ENCODE measurements at places on chromosomes 1 and 21. TPM values are rescaled to one million over a fixed set of nuclear protein-coding genes. Genes with fewer than 3 reads are reported as not detected.
A peak's percentile ranks its signal among the peaks of the same experiment; 100 is the strongest.

GRCh38 chr1:110225212-110225611, 15.1 kb downstream of the KCNC4 start:
- no peak for DNase-seq

GRCh38 chr1:212024469-212025149, 10.7 kb downstream of the INTS7 start:
- DNase-seq, result no peak

DNA sequence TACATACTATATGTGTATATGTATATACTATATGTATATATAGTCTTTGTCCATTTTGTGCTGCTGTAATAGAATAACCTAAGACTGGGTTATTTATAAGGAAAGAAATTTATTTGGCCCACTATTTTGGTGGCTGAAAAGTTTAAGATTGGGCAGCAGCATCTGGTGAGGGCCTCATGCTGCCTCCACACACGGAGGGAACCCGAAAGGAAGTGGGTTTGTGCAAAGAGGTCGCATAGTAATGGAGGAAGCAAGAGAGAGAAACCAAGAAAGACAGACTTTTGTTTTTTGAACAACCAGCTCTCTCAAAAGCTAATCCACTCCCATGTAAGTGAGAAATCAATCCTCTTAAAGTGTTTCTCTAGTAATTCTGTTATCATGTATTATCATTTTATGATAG, 1147.3 kb downstream of the NCAM2 start:
- no peak for DNase-seq

GRCh38 chr1:39952359-39953110, 2.4 kb upstream of the MFSD2A start:
- DNase-seq, result no peak

- no peak for DNase-seq
Observed at GRCh38 chr1:91912266-91912665, 26.3 kb upstream of the TGFBR3 start.

DNA sequence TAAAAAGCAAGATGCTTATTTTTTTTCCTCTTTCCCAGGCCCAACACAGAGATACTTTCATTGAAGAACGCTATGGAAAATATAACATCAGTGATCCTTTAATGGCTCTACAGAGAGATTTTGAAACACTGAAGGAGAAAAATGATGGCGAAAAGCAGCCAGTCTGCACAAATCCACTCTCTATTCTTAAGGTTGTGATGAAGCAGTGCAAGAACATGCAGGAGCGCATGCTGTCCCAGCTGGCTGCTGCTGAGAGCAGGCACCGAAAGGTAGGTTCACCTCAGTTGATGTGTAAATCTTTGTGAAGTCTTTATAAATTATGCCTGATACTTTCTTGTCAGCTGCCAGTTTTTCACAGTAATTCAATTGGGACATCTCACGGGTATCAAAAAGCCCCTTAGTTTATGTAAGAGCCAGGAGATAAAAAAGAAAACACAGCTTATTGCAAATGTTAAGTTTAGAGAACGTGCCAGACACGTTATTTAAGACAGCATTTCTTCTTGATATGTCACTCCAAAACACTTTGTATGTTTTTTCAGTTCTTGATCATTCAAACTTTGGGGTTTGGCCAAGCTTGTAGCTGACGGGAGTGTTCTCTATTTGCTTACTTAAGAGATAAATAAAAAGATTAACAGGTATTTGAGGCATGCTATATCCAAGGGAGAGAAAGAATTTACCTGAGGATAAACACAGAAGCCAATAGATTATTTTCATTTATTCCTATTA, 53.1 kb downstream of the CTTNBP2NL start:
- no peak for DNase-seq

DNA sequence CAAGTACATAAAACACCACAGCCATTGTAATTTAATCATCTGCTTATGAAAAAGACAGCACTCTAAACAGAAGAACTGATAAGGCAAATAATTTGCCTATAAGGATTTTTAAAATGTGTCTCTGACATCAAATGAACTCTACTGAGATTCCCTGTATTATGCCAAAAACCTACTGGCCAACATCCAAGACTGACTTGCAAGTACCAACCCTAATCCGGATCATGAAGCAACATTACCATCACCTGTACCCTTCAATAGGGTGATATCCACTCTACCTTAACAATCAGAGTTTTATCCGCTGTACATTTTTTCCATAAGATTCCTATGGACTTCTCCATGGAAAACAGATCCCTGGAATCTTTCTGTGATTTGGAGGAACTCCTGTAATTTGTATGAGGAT, 4.6 kb downstream of the RGS7 start:
- DNase-seq, result no peak

DNA sequence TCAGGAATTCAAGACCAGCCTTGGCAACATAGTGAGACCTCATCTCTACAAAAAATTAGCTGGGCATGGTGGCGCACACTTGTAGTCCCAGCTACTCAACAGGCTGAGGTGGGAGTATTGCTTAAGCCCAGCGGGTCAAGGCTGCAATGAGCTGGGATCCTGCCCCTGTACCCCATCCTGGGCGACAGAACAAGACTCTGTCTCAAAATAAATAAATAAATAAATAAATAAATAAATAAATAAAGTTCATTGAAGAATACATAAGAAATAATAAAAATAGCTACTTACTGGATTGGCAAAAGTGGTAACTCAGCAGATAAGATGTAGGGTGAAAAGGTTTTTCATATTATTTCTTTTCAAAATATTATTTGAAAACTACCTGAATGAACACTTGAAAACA, 5.9 kb downstream of the CEP170 start:
- DNase-seq, result no peak

DNA sequence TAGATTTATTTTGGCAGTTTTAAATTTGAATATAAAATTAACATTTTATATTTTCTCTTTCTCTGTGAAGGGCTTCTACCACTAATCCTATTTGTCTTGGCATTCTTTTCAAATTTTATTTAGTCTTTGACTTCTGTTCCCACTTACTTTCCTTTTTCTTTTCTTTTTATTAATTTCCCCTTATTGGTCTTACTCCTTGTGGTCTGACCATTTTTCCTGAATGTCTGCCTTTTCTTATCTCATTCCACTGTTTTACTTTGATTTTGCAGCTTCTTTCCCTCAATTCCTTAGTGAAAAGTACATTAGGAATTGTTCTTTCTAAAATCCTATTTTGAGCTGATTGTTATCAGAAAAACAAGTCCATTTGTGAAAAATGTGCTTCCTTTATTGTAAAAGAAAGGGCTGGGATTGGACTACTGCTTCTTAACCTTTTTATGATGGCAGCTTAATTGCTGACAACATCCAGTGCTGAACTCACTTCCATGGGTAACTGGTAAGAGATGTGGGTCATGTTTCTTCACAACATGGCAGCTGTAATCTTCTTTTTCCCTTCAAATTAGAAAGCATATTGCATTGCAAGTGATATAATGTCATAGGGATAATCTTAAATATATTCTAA, 284.6 kb downstream of the DNM3 start:
- no peak for DNase-seq

DNA sequence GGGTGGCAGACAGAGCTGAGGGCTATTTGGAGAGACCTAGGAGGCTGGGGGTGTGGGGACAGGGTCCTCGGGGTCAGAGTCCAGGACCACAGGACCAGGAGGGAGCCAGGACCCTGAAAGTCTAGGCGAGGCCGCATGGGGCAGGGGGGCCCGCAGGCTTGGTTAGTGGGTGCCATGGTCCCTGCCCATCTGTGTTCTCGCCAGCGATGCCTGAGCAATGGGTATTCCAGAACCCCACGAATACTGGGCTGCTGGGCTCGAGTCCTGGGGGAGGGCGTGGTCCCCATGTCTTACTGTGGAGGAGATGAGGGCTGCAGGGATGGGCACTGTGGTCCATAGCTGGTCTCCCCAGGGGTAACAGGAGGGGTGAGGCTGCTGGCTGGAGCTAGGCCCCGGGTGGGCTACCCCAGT, 2.0 kb downstream of the KRTAP10-6 start:
- no peak for DNase-seq

DNA sequence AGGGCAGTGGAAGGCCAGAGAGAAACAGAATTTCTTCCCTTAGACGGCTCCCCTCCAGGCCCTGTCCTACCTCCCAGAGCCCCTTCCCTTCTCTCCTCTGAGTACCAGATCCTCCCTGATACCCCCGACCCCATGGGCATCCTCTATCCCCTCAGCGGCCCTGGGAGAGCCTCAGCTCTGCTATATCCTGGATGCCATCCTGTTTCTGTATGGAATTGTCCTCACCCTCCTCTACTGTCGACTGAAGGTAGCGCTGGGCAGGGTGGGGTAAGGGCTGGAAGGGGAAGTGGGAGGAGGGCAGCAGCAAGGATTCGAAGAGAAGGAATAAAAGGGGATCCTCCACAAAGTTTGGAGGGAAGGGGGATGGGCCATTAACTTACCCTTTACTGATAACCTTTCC, 2.7 kb downstream of the FCER1G start:
- DNase-seq, result peak; percentile 54

GRCh38 chr1:8398086-8398485, 80.2 kb downstream of the SLC45A1 start:
- no peak for DNase-seq

- DNase-seq, result no peak
Observed at GRCh38 chr1:32884726-32885125, 1.6 kb upstream of the HPCA start.

- DNase-seq, result no peak
Observed at GRCh38 chr1:92066321-92066720, 8.9 kb downstream of the SETSIP start.

The TOMM40L gene
- 16.1 TPM for total RNA-seq

The FAM229A gene
- total RNA-seq, result 5.4 TPM

The PITHD1 gene
- 51.5 TPM for total RNA-seq

The CNTN2 gene
- 2.6 TPM for total RNA-seq

The CYP4B1 gene
- total RNA-seq, result 50.3 TPM

The KANK4 gene
- total RNA-seq, result 1.7 TPM
